ENCODE measurements at places on chromosomes 6 and 20.

DNA sequence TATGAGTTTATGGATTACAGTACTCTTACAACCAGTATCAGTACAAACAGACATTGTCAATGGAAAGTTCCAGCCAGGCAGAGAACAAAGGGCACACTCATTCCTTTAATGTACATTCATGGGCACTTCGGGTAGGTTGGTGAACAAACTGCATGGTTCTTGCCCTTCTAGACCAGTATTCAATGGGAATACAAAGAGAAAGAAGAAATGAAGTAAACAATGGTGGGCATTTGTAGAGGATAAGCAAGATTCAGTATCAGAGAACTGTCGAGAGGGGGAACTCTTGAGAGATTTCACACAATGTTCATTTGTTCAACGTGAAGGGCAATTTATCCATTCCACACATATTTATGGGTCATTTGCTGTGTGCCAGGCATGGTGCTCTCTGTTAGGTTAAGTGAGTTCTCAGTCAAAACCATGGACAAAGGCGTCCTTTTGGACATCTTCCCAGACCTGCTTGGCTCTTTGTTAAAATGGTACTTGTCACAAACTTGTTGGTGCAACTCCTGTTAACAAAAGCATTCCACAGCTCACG, 714.8 kb downstream of the DHX35 start:
- DNase-seq: no peak

DNA sequence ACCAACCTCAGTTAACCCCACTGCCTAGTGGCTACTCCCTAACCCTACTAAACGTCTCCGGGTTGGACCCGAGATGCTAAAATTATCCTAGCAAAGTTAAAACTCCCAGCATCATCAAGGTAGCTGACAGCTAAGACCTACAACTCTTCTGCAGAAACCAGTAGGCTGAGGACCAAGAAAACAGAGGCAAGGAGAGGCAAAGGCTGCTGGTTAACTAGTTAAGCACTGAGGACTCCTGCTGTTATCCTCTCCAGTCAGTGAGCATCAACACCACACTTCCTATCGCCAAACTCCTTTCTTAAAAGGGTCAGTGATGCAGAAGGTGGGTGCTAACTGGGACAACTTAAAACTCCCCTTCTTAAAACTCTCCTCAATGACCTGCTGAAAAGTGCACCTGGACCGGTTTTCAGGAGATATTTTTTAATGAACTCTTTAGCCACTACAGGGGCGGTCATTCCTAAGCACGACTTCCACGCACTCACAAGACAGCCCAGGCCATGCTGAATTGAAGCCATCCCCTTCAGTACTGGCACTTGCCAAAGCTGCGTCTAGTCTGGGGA, 1.7 kb downstream of the TRERF1 start:
- no peak for DNase-seq

DNA sequence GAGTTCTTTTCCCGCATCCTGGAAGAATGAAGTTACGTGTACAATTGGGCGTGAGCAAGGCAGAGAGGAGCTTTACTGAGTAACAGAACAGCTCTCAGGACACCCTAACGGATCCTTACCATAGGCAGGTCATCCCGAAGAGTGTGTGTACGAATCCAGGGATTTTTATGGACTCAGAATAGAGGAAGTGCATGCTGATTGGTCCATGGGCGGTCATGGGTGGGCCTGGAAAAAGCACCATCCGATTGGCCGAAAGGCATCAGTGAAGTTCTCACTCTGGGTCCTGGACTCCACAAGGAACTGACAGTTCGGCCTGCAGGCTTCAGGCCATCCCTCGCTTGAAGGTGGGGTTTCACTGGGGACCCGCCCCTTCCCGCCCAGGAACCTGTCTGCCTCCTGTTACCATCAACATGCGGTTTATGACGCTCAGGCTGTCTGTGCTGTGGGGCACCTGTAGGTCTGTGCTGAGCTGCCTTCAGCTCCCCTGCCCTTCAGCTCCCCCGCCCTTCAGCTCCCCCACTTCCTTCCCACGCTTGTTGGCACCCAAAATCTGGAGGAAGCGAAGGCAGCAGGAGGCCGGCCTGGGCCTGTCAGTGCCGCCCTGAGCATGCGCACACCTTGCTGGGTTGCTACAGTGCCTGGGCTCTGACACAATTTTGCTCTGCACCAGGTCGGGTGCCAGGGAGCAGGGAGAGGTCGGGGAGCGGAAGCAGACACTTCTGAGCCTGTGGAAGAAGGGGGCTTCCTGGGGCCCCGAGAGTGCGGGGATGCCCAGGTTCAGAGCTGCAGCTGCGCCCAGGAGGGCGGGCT, 57.9 kb upstream of the MANEA start:
- no peak for DNase-seq

DNA sequence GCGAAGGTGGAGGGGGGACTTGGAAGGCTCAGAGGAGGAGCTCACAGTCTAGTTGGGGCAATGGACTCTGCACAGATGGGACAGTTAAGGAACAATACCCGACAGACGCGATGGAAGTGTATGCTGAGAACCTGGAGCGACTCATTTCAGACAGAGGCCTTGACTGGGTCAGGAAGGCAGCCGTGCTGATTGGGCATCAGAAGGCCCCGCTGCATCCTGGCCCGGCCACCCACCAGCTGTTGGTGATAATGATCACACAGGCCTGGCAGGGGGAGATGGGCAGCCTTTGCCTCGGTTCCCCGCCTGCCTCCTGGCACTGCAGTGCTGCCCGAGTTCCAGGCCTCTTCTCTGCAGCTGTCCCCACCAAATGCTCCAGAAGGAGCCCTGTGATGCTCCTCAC, 62.4 kb downstream of the MDGA1 start:
- no peak for DNase-seq

DNA sequence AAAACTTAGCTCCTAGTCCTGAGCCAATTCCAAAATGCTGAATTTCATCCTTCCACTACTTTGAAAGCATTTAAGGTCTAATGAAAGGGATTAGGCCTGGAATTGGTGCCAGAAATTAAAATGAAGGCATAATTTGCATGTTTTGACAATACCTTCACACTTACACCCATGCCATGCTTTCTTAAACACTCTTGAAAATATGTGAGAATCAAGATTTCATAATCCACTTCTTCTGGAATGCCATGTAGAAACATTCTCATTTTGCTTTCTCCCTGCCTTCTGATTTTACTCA, 77.1 kb downstream of the ANKEF1 start:
- no peak for DNase-seq
